ENCODE measurements at places on chromosomes 7 and 10.

DNA sequence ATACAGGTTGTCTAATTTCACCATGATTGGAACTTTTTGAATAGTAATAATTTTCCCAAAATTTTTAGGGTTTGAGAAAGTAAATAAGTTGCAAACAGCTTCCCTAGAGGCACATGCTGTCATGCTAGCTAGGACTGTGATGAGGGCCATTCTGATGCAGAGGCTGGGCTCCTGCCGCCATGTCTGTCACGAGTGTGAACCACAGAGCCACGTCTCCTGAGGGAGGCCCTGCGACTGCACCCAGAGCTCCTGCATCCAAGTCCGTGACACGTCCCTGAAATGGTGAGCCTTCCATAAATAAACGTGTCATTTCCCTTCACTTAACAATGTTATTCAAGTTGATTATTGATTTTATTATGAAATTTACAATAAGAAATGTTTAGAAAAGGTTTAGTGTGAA, 40.0 kb downstream of the C10orf120 start:
- DNase-seq, result no peak

GRCh38 chr10:99740933-99741559, 9.0 kb downstream of the CUTC start:
- DNase-seq, result no peak

- no peak for DNase-seq
Measured at GRCh38 chr10:44818701-44819127, 92.4 kb upstream of the TMEM72 start.

DNA sequence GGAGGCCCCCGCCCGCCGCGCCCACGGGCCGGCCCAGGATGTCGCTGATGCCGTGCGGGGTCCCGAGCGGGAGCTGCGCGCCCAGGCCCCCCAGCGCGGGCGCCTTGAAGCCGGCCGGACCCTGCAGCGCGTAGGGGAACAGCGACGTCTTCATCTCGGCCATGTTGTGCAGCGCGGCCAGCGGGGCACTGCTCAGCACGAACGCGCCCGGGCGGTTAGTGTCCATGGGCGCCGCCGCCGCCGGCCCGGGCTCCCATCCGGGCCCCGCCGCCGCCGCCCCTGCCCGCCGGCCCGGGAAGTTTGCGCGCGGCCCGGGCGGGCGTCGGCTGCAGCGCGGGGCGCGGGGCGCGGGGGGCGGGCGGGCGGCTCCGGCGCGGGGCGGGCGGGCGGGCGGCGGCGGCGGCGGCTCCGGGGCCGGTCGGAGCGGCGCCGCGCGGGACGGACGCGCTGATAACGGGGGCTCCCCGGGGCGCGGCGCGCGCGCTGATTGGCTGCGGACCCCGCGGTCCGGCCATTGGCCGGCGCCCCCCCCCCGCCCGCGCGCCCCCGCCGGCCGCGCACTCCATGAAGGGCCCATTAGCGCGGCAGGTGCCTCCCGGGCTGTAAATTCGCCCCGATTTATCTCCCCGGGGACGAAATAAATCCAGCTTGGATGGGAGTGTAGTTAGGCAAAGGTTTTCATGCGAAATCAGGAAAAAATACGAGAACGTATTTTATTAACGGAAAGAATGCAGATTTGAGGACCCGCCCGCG, at the start of gene NKX6-2:
TSS of gene NKX6-2 (minus strand) at position 425 of the 753 bp plus-strand sequence. CDS start at position 226, 199 bp downstream.
- no peak for DNase-seq

GRCh38 chr10:110077436-110078130, 69.8 kb downstream of the ADD3 start:
- no peak for DNase-seq

- DNase-seq, result no peak
Measured at GRCh38 chr10:103445767-103446567, 6.2 kb downstream of the CALHM2 start.

- no peak for DNase-seq
Measured at GRCh38 chr10:26977635-26978034, 116.9 kb upstream of the ABI1 start.

DNA sequence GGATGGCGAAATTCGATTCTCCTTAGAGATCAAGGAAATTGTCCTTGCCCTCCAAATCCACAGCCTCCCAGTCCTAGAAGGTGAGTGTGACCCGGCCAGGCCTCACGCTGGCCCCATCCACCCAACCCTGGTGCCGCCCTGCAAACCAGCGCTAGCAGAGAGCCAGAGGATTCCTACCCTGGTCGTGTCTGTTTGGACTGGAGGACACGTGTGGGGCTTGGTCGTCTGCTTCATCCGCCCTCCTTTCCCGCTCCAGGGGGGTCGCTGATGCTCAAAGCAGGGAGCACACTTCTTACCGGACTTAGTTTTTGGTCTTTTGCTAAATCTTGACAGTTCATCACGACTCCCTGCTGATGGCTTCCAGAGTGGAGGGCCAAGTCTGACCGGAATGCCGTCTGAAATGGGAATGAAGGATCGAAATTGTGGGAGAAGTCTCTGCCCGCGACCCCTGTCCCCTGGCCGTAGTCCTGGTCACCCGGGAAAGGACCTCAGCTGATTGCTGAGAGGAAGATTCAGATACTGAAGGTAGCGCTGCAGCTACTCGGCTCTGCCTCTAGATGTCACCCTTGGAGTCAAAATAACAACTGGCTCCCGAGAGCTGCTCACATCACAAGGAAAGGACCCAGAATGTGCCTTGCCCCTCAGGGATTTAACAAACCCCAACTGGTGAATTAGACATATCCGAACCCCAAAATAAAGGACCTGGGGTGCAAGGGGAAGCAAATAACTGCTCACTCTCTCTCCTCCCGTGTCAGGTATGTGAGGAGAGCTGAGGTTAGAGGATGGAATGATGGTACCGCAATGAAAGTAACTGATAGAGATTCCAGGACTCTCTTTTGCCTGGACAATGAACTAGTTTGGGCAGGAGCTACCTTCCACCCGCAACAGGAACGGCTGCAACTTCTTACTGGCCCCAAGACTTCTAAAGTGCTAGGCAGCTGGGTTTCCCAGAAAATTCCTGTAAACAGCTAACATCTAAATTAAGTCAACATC, 23.5 kb upstream of the ORC5 start:
- no peak for DNase-seq

GRCh38 chr10:4590807-4591206, 235.2 kb upstream of the AKR1E2 start:
- DNase-seq, result no peak

DNA sequence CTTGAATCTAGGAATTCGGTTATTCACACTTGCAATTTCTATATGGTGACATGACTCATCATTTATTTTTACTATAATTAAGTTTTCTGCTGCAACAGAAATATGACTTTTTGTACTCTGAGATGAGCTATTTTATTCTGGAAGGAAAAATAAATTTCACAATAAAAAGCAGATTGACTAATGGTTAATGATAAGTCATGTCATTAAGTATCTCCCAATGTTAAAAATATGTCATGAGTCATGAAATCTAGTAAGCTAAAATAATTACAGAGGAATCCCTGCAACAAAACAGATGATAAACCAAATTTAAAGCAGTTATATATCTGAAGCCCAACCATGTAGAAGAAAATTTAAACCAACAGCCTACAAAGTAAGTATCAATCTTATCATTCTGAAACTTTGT, 149.2 kb downstream of the CACNA2D1 start:
- DNase-seq, result no peak

DNA sequence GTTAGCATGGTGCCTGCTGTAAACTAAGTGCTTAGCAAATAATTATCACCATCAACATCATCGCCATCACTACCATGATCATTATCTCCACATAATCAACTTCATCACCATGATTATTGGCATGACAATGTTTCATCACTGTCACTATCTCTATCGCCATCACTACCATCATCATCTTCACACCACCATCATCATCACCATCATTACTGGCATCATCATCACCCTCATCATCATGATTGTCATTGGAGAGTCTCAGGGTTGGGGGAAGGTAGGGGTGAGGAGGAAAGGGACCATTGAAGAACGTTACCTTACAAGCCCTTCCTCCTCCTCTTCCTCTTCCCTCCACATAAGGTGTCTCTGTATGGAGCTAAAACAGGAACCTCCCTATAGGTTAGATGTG, 54.9 kb upstream of the GPR26 start:
- DNase-seq, result no peak

DNA sequence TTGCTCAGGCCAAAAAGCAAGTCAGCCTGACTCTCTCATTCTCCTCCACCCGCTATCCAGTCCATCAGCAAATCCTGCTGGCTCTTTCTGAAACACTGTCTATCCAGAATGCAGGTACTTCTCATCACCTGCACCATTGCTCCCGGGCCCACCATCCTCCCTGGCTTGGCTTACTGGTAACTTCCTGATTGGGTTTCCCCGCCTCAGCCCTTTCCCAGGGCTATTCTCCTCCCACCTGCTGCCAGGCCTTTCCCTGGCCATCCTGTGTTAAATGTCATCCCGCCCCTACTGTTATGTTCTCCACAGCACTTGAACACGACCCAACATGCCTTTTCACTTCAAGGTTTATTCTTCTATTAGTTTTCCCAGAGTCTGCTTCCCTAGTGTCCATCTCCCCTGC, 124.0 kb downstream of the CNNM2 start:
- DNase-seq, result no peak

DNA sequence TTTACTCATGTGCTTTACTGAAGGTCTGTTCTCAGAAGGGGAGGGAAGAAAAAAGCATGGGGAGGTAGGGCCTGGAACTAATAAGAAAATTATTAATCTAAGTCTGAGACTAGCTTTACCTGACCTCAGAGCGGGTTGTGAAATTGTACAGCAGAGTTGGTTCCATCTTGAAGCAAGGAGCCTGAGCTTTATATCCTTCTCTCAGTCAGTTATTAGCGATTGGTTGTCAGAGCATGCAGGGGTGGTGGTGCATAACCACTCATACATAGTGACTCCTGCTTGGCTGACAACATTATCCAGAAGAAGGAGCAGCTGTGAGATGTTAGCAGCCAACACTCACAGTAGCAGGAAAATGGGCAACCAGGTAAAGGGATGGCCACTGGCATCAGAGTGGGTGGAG, 976.3 kb upstream of the LRRTM3 start:
- no peak for DNase-seq

- DNase-seq, result no peak
Measured at GRCh38 chr7:93941945-93942344, 20.4 kb downstream of the GNG11 start.

GRCh38 chr10:75439811-75440210, 8.4 kb downstream of the LRMDA start:
- no peak for DNase-seq

DNA sequence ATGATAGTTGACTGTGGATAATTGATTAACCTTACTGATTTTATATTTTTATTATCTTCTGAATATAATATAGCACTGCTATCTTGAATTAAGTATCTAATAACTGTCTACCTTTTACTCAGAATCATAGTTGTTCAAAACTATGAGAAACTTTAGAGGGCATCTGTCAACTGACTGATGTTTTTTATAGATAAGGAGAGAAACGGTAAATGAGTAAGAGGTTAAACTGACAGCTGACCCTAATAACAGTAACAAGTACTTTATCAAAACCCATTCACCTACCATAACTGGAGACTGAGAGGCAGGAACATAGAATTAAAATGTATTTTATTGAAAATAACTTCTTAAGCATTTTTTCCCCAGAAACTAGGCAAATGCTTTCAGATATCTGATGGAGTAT, 62.2 kb downstream of the CYP51A1 start:
- DNase-seq, result no peak

GRCh38 chr10:105585753-105586152, 944.7 kb downstream of the SORCS3 start:
- no peak for DNase-seq

GRCh38 chr10:5525561-5526341, 990 bp downstream of the CALML3 start:
- no peak for DNase-seq

- DNase-seq, result no peak
Measured at GRCh38 chr10:84196083-84196482, 1.7 kb downstream of the CDHR1 start.

DNA sequence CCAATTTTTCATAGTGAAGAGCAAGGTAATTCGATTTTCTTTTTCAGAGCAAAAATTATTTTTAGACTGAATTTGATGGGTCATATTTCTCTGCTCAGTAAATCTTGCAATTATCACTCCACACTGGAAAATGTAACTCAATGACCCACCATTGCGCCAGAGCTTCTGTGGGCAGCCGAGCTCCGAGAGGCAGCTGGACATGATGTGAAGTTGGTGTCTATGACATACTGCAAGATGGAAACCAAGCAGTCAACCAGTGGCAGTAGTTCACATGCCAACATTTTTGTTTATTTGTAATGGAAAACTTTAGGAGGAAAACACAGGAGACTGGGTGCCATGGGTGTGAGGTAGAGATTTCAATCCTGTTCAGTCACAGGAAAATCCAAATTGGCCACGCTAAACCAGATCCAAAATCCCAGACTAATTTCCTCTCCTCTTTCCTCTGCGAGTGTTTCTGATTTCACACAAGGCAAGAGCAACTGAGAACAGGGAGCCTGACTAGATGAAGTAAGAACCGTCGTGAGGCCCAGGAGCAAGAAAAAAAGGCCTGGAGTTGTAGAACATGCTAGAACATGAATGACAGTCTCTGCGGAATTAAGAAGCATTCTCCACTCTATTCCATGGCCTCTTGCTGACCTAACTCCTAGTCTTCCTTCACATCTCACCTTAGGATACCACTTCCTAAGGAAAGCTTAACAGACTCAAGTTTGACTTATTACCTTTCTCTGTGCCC, 39.3 kb downstream of the CALD1 start:
- no peak for DNase-seq

All from stimulated activated CD8-positive, alpha-beta memory T cell treated with anti-CD3 and anti-CD28 coated beads, Interleukin-15, amount 100 ng/mL, for 4 hours (primary cell).